ENCODE measurements at places on chromosomes 7 and 10.

- DNase-seq = no peak
Measured at GRCh38 chr7:97847791-97848190, 24.4 kb downstream of the ASNS start.

GRCh38 chr7:140435252-140435895 lies 31.5 kb downstream of the RAB19 start:
- DNase-seq = no peak

DNA sequence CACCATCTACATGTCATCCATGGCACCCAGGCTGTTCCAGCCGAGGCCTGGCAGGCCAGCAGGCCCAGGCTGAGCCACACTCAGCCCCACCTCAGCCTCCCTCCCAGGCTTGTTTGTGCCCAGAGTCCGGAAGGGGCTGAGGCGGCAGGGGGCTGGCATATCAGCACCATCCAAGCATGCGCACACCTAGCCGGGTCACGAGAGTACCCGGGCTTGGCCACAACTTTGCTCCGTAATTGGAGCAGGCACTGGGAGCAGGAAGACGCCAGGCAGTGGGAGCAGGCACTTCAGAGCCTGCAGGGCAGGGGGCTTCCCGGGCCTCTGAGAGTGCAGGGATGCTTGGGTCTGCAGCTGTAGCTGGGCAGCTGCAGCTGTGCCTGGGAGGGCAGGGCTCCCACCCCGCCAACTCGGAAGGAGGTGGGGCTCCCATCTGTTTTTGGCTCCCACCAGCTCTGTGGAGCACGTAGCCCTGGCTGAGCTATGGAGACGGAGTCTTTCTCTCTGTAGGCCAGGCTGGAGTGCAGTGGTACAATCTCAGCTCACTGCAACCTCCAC lies 15.2 kb upstream of the TSPAN15 start:
- DNase-seq = no peak

DNA sequence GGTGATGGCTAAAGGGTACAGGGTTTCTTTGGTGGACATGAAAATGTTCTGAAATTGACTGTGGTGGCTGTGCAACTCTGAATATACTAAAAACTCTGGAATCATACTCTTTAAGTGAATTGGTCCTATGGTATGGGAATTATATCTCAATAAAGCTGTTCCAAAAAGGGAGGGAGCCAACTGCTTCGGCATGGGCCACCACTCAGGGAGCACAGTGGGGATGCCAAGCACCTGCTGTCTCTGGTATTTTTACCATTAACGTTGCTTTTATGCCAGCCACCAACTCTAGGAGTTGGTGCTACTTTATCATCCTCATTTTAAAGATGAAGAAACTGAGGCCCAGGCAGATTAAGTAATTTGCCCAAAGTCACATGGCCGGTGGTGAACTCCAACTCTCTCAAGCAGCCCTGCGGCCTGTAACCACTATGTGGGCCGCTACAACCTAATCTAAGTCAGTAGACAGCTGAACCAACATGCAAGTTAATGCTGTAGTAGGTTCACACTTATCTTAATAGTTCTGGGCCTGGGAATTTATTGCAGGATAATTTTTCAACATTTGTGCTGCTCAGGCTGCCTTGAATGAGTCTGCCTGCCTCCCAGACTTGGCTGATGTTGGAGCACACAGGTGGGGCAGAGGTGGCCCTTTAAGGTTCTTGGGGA lies 20.8 kb downstream of the SH3PXD2A start:
- no peak for DNase-seq

- no peak for DNase-seq
Measured at GRCh38 chr10:5402798-5403197, 1.8 kb downstream of the TUBAL3 start.

All from fibroblast of skin of right biceps (primary cell).